GOT3 (cell line): ENCODE measurements at places on chromosomes 12 and 14.

DNA sequence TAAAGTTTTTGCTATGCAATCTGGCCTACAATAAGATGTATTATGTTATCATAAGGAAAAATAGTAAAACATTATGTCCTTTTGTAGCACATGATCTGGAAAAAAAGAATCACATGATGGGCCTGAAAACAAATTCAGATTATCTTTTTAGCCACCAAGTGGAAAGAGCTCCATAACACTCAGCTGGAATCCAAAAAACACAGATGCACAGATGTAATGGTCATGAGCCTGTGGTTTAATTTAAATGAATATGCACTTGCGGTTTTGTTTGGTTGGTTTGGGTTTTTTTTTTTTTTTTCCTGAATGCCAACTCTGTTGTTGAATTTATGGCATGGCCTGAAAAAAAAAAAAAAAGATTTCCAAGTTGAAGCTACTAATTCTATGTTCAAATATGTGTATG lies 4.1 kb downstream of the KCNC2 start:
- no peak for DNase-seq

- DNase-seq, result no peak
These were observed 166.9 kb upstream of the LRIG3 start for GRCh38 chr12:59087077-59087673.

DNA sequence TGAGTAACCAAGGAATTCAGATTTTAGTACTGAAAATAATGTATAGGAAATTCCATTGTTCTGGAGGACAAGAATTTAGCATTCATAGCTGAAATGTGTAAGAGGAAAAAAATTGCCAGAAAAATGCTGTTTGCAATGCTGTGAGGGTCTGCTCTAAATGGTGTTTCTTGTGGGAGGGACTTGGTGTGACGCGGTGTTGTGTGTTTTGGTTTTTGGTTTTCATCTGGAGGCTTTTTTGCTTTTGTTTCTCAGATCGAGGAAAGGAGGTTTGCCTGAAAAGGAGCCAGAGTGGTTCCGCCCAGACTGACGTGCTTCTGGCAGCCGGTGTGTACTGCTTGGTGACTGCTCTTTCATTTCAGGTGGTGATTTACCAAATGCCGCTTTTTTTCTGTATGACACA lies 211.8 kb upstream of the HMGA2 start:
- no peak for DNase-seq

GRCh38 chr14:72599579-72600470 lies 294.1 kb downstream of the DPF3 start:
- no peak for DNase-seq

GRCh38 chr12:123602651-123603195 lies 824 bp downstream of the DDX55 start:
- DNase-seq, result no peak

GRCh38 chr14:105195051-105195450 lies 13.9 kb upstream of the NUDT14 start:
- no peak for DNase-seq

DNA sequence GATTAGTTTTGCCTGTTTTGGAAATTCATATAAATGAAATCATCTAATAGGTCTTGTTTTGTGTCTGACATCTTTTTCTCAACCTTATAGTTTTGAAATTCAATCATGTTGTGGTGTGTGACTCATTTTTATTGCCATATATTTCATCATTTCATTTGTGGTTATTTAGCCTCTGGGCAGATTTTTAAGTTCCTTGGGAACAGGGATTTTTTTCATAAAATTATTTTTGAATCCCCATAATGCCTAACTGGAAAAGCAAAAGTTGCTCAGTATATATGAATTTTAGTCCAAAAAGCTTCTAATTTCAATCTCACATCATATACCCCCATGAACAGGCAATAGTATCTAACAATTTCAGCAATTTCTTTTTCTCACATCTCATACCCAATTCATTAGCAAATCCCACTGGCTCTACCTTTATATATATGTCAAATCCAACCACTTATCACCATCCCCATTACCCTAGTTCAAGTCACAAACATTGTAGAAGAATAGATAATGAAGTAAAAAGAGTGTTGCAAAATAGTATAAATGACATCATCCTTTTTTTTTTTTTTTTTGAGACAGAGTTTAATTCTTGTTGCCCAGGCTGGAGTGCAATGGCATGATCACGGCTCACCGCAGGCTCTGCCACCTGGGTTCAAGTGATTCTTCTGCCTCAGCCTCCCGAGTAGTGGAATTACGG lies 2.6 kb upstream of the OR6J1 start:
- DNase-seq, result no peak

DNA sequence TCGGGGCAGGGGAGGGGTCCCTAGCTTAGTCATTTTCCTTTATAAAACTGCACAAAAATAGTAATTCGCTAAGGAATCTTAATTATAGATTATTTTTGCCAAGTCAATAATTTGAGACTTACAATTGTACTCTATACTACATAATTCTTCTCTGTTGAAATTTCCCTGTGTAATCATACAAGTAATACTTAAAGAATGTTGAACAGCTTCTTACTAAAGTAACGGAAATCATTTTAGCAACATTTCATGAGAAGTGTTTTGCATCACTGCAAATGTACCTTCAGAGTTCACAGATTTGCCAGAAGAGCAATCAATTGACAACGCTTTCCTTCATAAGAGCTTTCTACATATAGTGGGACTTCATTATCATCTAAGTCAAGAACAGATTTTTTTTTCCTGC lies 7.9 kb upstream of the GNG2 start:
- no peak for DNase-seq

DNA sequence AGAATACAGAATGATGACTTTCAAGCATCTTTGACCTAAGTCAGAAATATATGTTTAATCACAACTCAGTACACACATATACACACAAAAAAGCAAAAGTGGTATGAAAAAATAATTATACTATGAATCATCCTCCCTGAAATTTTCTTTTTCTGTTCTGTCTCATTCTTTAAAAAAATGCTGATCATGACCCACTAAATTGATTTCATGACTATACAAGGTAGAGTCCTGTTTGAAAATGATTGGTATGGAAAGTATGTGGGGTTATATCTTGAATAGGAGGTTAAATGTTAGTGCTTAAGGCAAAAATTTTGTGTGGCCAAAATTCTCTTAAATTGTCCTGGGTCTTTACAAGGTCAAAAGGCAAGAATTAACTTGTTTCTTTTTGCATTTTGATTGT lies 80.4 kb downstream of the SUDS3 start:
- no peak for DNase-seq
